ENCODE measurements at places on chromosomes 2 and 18. TPM values are rescaled to one million over a fixed set of nuclear protein-coding genes. Genes with fewer than 3 reads are reported as not detected.

DNA sequence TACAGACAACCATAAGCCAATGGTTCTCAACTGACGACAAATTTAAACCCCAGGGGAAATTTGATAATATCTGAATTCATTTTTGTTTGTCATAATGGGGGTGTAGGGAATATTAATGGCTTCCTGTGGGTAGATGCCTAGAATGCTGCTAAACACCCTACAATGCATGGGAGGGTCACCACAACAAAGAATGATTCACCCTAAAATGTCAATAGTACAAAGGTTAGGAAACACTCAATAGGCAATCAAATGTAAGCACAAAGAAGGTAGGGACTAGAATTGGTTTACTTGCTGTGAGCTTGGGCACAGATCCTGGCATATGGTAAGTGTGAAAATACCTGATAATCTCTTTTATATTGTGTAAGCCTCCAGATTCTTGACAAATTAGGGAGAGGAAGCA lies 20.1 kb upstream of the FANCL start:
- no peak for DNase-seq

GRCh38 chr2:23359631-23360567 lies 25.1 kb upstream of the KLHL29 start:
- DNase-seq, result no peak

- no peak for DNase-seq
These were observed 53.9 kb downstream of the BIN1 start for GRCh38 chr2:127052771-127053691.

GRCh38 chr2:198523710-198524109 lies 719.3 kb downstream of the PLCL1 start:
- DNase-seq, result no peak

- no peak for DNase-seq
These were observed 175.5 kb upstream of the MGAT5 start for GRCh38 chr2:134078354-134078753.

- peak; percentile 52 for DNase-seq
These were observed 113.8 kb upstream of the HAAO start for GRCh38 chr2:42906111-42906556.

DNA sequence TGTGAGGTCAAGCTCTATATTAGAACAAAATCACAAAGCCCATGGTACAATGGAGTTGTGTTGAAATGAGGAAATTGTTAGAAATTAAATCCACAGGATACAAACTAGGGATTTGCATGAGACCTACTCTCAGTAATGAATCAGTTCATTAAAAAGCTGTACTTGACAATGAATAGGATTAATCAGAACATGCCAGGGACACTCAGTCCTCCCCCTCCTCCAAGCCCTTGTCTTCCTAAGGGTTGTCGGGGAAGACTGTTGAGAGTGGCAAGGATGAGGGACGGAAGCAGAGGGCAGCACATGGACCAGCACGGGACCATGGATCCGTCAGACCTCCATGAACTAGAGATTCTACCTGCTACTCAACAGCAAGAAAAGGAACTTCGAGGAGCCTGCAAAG lies 39.8 kb downstream of the SPRED2 start:
- DNase-seq, result no peak

GRCh38 chr2:3154146-3154545 lies 223.5 kb downstream of the EIPR1 start:
- no peak for DNase-seq

GRCh38 chr2:168524005-168524404 lies 67.9 kb downstream of the CERS6 start:
- no peak for DNase-seq

- DNase-seq, result no peak
These were observed 107.3 kb downstream of the DYSF start for GRCh38 chr2:71560638-71561011.

DNA sequence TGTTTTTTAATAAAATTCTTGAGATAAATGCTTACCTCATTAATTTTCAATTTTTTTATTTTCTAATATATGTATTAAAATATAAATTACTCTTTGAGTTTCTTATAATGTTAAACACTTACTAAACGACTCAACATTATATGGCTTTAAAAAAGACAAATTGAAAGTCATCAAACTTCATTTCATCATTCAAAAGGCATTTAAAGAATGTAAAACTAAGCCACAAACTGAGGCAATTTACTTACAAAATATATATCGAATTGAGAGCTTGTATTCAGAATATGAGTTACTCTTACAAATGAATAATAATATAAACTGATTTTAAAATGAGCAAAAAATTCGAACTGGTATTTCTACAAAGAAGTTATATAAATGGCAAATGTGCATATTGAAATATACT lies 1262.2 kb upstream of the PIK3C3 start:
- DNase-seq, result no peak

GRCh38 chr2:142722569-142722968 lies 154.9 kb upstream of the KYNU start:
- no peak for DNase-seq

DNA sequence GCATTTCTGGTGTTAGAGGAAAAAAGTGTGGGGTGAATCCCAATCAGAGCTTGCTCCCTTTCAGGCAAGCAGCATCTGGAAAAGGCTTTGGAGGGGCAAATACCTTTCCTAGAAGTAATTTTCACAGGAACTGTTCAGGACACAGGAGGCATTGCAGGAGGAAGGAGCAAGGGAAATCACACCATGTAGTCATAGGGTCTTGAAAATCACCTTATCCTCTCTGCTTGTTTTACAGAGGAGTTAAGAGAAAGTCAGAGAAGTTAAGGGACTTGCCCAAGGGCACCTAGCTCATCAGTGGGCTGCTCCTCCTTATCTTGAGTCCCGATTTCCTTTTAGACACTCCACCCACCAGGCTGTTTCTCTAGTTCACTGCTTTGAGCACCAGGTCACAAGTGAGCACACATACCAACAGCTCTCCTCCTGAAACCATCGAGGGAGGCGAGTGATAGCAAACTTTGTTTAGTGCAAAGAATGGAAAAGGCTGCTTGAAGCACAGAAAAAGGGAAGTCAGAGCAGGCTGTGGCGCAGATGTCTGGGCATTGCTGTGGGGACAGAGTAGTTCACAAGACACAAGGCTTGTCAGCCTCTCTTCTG lies 89.2 kb upstream of the CXCR4 start:
- DNase-seq, result no peak

GRCh38 chr2:218963601-218964000 lies 4.1 kb downstream of the CDK5R2 start:
- no peak for DNase-seq

DNA sequence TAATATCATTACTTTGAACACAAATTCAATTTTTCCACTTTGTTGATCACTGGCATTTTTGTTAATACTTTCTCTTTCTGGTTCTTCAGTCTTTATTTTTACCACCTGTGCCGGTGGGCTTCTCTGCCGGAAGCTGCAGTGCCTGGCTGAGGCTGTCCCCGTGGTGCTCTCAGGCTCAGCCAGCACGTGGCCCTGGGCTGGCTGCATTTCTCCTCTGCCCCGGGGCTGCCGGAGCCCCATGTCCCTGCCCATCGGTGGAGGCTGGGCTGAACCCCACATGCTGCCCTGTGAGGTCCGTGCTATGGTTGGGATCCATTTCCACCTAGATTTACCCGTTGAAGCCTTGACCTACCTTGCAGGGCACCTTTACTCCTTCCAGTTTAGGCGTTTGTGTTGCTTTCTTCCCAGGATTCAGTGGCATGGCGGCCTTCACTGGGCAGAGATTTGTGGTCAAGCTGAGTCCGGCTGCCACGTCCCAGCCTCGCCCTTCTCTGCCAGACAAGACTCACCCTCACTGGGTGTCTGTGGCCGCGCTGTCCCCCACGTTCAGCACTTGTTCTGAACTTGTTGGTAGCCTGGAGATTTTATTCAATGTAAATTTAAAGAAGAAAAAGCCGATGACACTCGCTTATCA lies 12.8 kb upstream of the TMEM18 start:
- DNase-seq, result no peak

- DNase-seq, result no peak
These were observed 4.4 kb upstream of the SPRED2 start for GRCh38 chr2:65436824-65437221.

GRCh38 chr2:71060871-71061270 lies 7.6 kb upstream of the NAGK start:
- no peak for DNase-seq

DNA sequence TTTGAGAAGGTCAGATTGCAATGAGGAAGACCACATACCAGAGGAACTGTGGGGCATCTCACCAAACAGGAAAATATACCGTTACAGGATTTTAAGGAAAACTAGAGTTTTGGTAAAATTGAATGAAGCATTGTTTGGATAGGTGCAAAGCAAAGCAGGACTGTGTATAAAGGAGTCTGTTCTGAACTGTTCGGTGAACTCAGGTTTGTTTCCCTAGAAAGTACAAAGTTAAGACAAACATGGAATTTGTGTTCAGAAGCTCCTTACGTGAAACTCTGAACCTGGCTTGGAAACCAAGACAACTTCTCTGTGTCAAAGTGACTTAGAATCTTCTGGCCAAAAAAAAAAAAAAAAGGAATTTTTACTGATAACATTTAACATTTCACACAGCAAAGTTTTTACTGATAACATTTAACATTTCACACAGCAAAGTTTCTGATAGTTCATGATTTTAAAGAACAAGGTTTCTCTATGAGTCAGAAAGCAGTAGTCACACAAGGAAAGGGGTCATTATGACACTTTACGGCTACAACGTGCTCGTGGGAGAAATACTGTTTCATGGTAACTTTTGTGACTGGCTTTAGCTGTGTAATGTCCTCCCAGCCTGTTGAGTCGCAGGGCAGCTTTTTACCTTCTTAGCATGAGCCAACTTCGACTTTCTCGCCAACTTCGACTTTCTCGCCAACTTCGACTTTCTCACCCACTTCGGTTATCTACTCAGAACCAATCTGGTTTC lies 21.2 kb upstream of the TET3 start:
- no peak for DNase-seq

DNA sequence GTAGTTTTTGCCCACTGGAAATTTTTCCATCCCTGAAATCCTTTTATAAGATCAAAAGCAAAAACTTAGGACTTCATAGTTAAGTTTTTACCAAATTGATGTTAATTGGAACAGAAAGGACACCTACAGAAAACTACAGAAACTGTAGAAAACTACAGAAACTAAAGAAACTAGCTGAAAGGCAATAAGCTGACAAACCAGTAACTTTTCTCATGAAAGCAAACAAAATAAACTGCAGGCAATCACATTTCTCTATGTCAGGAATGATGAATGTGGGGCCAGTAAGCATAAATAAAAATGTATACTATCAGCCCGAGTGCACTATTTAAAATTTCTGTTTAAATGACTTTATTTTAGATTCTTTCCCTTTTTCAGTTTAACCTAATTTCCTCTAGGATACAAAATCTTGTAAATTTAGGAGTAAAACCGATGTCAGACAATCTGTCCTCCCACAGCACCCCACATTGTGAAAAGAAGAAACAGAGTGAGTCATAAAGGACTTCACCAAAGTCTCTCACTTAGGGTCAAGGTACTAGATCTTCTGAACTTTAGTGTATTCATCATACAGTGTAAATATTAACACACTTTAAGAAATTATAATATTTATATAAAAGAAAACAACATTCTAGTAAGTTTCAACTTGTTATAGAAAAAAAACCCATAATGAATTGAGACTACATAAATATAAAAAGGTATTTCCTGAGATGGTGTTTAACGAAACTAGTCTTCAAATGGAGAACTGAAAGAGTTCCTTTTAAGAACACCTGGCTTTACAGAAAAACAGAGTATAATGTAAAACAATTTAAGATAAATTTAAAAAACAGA lies 46.6 kb downstream of the USP40 start:
- DNase-seq, result no peak

GRCh38 chr18:374721-375168 lies 106.9 kb upstream of the THOC1 start:
- peak; percentile 86 for DNase-seq

DNA sequence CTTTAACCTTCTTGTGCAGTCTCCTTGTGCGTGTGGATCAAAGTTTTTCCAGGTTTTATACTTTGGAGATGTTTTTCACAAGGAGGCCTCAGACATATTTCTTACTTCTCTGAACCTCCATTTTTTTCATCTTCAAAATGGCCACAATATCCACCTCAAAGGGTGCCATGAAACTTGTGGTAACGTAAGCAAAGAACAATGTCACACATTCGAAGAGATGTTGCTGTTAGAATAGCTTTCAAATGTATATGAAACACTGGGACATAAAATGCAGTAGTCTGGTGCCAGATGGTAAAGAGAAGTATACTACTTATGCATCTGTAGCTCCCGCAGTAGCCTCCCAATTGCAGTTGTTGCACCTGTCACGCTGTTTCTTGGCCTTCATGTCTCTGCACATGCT lies 2.6 kb upstream of the KRCC1 start:
- DNase-seq, result no peak

The XIRP2 gene
- 1.8 TPM for polyA plus RNA-seq

The GAREM1 gene
- 4.9 TPM for polyA plus RNA-seq

The C1QL2 gene
- polyA plus RNA-seq, result not detected

The TMEM37 gene
- 45.0 TPM for polyA plus RNA-seq

The CD226 gene
- polyA plus RNA-seq, result 1.4 TPM

The PHOSPHO2 gene
- polyA plus RNA-seq, result 15.3 TPM

The FSIP2 gene
- polyA plus RNA-seq, result 3.6 TPM

The LIPG gene
- 2.4 TPM for polyA plus RNA-seq

The CD28 gene
- 6.2 TPM for polyA plus RNA-seq

The C2orf80 gene
- not detected for polyA plus RNA-seq

The KIF5C gene
- 2.1 TPM for polyA plus RNA-seq

The RIT2 gene
- not detected for polyA plus RNA-seq

The ALPG gene
- not detected for polyA plus RNA-seq

The TMEM247 gene
- not detected for polyA plus RNA-seq

The POTEC gene
- polyA plus RNA-seq, result not detected
